ENCODE measurements at places on chromosomes 7 and 10.

DNA sequence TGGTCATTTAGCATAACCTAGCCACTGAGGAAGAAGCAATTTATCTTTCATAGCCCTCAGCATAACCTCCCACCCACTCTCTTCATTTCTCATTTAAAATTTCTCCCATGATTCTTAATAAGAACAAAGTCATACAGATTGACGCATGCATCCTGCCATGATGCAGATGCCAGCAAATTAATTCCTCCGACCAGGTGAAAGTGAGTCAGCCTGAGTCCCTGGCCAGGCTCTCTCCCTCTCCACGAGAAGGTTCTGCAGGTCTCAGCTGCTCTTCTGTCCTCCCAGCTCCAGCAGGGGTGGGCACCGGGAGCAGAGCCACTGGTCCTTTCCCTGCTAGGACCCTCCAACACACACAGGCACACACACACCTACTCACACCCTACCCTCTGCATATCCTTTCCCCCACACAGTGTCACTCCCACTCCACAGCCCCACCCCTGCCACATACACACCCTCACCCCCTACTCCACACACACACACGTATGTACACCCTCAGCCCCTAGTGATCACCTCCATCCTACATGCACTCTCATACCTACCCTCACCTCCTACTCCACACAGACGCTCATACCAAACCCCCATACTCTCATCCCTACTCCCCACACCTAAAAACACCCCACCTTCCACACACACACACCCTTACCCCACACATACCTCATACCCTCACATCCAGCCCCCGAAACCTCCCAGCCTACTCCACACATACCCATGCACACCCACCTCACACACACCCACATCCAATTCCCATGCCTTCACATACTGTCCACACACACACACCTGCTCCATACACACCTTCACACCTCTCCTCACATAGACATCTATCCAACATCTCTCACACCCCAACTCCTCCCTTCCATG is 78.0 kb downstream of the FAM13C start:
- no peak for DNase-seq

GRCh38 chr7:85186083-85186520 is 754 bp downstream of the SEMA3D start:
- DNase-seq, result peak; percentile 18

DNA sequence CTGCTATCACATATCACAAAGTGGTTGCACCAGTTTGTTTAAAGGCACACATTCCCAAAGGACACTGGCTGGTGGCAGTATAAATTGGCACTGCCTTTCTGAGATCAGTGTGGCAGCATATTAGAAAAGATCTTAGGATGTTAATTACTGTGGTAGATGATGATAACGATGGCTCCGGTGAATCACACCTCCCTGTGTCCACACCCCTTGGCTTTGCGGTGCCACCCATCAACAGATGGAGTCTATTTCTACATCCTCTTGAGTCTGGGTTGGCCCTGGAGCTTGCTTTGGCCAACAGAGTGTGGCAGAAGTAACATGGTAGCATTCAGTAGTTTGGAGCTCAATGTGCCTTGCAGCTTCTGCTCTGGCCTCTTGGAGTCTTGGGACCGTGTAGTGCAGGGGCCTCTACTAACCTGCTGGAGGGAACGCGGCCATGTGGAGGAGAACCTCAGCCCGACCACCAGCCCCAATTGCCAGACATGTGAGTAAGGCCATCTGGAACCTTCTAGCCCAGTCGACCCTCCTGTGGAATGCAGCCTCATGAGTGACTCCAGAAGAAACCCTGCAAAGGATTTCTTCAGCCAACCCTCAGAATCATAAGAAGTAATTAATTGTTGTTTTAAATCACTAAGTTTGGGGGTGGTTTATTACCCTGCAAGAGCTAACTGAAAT is 27.2 kb upstream of the PLEKHA1 start:
- DNase-seq, result no peak

DNA sequence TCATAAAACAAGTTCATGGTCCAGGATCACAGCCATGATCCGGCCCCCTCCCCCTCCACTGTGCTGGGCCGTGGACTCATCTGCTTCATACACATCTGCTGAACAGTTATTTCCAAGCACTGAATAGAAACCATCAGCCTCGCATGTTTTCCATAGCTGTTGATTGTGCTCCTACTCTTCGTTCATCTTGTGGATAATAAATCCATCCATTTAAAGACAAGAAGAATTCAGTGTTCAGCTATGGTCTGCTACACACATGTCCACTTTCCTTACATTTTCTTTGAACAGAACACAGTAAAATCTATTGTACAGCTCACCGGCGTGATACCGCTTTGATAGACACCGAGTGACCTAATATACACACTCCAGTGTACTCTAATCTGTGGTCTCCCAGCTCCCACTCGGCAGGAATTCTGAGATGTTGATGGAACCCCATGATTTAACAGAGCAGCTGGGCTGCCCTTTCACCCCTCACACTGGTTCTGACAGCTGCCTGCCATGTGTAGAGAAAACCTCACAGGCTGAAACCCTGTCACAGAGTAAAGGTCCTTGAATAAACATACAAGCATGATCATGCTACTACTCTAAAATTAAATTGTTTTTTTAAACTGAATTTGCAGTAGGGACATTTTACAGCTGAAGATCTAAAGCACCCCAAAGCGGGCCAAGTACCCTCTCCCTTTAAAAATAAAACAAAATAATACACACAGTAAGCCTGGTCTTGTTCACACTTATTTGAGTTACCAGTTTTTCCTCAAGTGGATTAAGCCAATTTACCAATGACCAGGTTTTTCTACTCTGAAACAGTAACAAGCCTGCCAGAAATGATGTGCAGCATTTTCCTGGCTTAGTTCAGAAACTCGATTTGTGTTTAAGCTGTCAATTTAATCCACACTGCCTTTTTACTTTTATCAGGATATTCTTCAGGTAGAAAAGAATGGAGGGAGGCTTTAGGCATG is 95.1 kb upstream of the FZD1 start:
- no peak for DNase-seq

- DNase-seq, result no peak
These were observed 106.2 kb downstream of the KAT6B start for GRCh38 chr10:74932648-74933047.

- DNase-seq, result no peak
These were observed 42.2 kb upstream of the PDGFA start for GRCh38 chr7:561631-562373.

- DNase-seq, result no peak
These were observed 199.5 kb downstream of the INHBA start for GRCh38 chr7:41503438-41503837.

- DNase-seq, result no peak
These were observed 143.3 kb downstream of the HDAC9 start for GRCh38 chr7:18638594-18639452.

DNA sequence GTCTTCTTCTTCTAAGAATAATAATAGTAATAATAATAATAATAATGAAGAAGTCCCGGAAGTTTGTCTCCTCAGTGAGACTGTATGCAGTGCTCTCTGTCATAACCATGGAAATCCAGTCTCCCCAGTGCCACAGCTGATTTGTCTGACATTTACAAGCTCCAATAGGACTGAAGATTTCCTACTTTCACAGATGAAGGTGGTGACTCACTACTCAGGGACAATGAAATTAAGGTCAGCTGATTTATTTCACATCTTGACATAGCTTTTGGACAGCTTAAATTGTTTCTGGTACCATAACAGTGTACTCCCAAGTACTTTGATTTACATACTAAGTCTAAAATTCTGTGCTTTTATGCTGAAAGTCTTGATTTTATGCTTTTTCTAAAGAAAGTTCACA is 6.9 kb downstream of the CELF2 start:
- DNase-seq, result no peak

DNA sequence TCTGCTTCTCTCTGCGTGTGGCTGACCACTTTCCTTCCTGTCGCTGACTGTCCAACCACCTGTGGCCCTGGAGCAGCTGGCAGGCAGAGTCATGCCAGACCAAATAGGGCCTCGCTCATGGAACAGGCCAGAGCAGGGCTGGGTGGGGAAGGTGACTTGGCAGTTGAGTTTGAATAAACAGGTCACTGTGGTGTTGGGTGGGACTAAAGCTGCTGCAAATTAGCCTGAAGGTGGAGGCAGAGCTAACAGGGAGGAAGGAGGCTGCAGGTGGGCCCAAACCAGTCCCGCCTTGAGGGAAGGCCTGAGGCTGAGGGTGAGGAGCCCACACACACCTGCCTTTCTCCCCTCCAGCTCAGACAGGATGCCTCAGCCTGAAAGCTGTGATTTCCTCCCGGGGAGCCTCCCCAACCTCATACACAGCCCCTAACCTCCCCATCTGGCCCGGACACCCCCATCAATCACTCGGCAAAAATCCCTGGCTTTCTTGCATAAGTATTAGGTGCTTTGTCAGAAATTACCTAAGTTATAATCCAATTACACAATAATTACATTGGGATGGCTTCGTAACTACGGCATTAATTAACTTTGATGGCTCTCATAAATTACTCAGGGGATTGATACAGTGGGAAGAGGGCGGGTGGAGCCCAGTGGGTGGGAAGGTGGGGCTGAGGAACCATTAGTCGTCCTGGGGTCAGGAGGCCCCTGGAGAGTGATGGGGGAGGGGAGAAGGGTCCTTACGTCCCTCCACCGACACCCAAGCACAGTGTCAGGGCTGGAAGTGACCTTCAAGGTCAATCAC is 97.7 kb upstream of the PCBD1 start:
- DNase-seq, result no peak

GRCh38 chr7:134290286-134290685 is 26.4 kb downstream of the SLC35B4 start:
- no peak for DNase-seq

- no peak for DNase-seq
These were observed 2.6 kb downstream of the CLDN4 start for GRCh38 chr7:73833251-73833919.

DNA sequence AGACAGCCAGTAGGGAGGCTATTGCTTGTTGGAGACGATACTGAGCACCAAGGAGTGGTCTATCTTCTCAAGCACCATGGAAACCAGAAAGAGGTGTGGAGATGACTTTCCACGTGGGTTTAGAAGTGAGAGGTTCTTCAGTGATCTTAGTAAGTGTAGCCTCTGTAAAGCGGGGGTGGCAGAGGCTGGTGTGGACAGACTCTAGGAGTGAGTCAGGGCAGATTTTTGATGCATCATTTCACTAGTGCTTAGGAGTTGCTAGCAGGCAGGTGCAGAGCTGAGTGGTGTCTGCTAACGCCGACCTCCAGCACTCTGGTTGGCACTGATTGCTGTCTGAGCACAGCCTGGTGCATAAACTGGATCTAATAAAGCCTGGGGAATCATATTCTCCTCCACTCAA is 78.4 kb upstream of the ADO start:
- DNase-seq, result no peak

- peak; percentile 64 for DNase-seq
These were observed 182.4 kb downstream of the ARHGAP21 start for GRCh38 chr10:24541239-24541753.

DNA sequence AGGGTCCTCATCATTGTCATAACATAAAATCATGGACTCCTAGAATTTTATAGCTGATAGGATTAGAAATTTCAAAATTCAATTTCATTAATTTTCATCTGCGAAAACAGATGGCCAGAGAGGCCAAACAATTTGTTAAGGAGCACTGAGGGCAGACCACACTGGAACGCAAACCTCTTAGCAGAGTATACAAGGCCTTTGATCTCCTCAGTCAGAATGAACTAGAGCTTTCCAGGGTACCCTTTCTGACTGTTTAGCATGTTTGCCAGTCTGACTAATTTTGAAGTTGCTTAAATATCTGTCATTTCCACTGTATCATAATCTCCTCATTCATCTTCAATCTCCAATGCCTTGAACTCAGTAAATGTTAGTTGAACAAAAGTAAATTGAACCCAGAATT is 41.9 kb upstream of the ATRNL1 start:
- no peak for DNase-seq

GRCh38 chr7:134832367-134832766 is 52.9 kb downstream of the CALD1 start:
- no peak for DNase-seq

DNA sequence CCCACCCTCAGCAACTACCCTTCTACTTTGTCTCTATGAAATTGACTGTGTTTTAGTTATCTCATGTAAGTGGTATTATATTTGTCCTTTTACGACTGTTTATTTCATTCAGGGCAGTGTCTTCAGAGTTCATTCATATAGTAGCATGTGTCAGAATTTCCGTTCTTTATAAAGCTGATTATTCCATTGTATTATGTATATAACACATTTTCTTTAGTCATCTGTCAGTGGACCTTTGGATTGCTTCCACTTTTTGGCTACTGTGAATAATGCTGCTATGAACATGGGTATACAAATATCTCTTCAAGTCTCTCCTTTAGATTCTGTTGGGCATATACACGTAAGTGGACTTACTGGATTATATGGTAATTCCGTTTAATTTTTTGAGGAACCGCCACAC is 14.5 kb downstream of the SLF2 start:
- no peak for DNase-seq

GRCh38 chr10:60537697-60538096 is 148.0 kb upstream of the ANK3 start:
- DNase-seq, result no peak

DNA sequence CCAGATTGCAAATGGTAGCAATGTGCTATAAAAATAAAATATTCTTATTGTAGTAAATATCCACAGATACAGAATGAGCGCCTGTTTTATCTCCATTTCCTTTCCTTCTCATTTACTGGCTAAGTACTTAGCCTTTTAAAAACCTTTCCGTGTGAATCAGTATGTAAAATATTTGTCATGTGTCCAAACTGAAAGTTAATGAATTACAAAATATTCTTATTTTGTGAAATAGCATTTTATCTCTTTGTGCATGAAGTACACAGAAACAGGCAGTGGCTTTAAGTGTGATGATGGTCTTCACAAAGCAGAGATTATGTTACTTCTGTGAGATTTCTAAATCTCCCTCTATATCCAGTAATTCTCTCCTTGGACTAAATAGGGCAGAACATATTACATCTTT is 56.7 kb upstream of the KIAA1217 start:
- DNase-seq, result no peak

- DNase-seq, result no peak
These were observed 52.4 kb downstream of the SORBS1 start for GRCh38 chr10:95508730-95509129.

DNA sequence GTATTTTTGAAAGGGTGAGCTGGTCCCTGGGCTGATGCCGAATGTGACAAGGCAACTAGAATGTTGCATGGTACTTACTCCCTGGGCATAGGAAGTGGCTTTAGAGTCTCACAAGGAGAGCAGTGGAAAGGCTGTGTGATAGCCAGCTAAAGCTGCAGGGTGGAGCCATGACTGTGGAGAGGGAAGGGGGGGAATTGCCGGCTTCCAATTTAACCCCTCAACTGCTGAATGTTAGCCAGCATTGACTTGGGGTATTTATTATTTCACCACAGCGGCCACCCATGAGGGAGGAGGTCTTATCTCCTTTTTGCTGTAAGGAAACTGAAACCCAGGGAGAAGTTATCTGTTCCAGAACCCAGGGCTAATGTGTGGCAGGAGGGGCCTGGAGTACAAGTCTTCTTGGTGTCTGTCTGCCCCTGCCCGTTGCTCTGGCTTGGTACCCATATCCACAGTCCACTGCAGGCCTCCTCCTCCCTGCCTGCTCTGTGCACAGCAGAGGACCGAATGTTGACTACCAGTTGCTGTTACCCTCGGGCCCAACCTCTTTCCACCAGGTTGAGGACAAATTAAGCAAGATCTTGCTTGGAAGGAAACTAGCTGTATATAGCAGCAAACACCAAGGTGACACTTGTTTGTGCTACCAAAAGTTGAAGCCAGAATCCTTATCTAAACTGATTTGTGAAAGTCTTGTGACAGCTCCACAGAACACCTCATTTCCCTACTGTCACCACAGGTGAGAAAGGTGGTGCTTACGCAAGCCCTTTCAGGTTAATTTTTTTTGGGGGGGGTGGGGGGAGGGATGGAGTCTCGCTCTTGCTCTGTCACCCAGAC is 37.6 kb downstream of the WBP1L start:
- DNase-seq, result no peak

GRCh38 chr10:16700331-16700730 is 116.9 kb downstream of the RSU1 start:
- no peak for DNase-seq
